ENCODE measurements at places on chromosomes 2 and 18.

GRCh38 chr2:79554899-79555298 is 42.0 kb downstream of the CTNNA2 start:
- no peak for DNase-seq

GRCh38 chr18:68454511-68455228 is 260.2 kb downstream of the TMX3 start:
- DNase-seq: no peak

- peak; percentile 19 for DNase-seq
Measured at GRCh38 chr2:190088917-190089316, 26.4 kb upstream of the MSTN start.

GRCh38 chr2:133908171-133908570 is 339.9 kb upstream of the NCKAP5 start:
- DNase-seq: no peak

GRCh38 chr2:6074089-6074643 is 382.0 kb downstream of the SOX11 start:
- no peak for DNase-seq

DNA sequence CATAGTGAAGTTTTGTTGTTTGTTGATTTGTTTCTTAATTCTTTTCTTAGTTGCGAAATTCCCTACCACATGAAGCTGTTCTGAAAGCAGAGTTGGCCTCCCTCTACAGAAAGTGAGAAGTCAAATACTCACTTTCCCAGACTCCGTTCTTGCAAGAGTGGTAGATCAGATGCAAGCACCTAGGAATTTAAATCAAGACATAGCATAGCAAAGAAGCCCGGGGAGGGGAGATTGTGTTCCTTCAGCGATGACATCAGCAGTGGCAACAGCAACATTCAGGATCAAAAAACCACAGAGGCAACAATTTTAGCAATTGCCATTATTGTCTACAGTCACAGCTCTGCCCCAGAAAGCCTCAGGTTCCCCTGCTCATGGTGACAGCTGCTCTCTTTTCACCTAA is 580.0 kb downstream of the RNF144A start:
- DNase-seq: no peak

DNA sequence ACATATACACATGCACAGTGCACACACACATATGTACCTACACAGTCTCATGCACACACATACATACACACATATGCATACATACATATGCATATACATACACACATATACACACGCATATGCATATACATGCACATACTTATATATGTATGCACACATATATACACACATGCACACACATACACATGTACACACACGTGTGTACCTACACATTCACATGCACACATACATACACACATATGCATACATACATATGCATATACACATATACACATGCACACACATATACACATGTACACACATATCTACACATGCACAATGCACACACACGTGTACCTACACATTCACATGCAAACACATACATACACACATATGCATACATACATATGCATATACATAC is 100.3 kb upstream of the TWIST2 start:
- DNase-seq: no peak

GRCh38 chr2:50872543-50872942 is 159.4 kb downstream of the NRXN1 start:
- no peak for DNase-seq

DNA sequence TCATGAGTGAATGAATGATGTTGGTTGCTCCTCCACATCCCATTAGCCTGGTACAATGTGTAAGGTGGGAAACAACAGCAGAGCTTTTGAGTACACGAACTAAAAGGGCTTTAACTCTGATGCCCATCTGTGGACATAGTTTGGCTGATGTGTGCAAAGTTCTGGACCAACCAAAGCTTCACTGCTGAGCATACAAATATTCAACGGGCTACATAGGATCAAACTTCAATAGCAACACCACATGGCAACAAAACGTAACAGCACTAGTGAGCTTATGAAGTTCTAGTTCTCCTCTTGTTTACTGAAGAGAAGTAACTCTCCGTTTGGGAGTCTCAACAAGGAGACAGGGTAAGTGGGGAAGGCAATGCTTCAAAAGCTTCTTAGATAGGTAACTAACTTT is 20.4 kb downstream of the STAM2 start:
- no peak for DNase-seq

DNA sequence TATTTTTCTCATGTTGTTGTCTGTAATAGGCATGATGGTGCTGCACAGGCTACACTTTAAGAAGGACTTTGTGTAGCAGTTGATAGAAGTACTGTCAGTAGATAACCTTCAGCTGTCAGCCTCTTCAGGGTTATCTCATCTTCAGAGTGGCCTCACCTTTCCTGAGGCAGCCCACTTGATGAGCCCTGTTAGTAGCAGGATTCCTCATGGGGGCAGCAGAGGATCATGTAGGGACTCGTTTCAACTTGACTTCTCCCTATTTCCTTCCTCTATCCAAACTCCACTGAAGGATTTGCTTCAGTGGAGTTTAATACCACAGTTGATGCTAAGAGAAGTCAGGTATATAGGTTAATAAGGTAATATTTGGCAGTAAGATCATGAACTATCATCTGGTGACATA is 530.3 kb upstream of the FSIP2 start:
- no peak for DNase-seq

- DNase-seq: no peak
Measured at GRCh38 chr2:52238782-52239181, 1206.8 kb upstream of the NRXN1 start.

GRCh38 chr2:47405757-47406156 is 2.8 kb downstream of the MSH2 start:
- DNase-seq: no peak

DNA sequence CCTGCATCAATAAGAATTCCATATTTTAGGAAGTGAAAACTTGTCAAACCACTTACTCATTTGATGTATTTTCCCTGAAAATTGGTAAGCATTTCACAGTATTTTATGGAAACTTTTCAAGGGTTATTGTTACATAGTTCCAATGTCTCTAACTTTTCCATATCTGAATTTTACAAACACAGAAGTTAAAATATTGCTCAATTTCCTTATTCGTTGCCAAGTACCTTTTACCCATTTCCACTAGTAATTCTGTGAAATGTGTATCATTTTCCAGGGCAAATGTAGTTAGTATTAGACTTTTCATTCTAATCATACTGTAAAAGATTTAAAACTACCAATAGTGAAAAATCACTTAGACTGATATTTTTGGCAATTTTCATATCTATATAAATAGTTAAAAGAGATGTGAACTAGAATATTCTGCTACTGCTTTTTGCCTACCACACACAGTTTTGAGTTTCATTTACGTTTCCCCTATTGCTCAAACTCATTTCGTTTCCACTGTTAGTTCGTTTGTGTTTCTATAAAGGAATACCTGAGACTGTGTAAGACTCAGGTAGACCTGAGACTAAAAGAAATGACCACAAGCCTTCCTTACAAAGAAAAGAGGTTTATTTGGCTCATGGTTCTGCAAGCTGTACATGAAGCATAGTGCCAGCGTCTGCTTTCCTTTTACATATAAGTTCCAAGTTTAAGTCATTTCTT is 86.3 kb downstream of the PMS1 start:
- no peak for DNase-seq

DNA sequence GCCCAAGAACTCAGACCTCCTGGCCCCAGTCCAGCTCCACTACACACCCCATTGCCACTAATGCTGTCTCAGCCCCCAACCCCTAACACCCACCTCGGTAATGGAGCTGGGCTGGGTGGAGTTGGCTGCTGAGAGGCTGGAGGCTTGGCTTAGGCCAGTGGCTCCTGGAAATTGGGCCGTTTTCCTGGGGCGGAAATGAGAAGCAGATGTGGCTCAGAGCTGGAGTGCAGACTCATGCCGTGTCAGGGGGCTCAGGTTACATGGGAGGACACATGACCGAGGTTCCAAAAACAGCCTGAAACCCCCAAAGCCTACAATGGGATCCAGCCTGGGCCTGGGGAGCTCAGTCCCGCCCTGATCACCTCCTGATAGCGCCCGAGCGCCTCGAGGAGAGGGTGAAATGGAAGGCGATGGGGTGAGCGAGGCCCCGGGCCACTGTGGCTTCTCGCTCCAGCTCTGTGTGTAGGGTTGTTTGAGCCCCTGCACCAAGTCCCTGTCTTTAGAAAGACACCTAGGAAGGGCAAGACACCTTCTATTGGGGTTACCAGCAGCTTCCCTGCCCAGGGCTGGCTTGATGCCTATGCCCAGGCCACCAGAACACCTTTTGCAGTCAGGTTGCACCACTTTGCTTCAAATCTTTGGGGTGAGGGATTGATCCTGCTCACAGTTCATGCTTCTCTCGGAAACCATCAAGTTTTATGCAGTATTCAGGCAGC is 175.7 kb upstream of the HAAO start:
- DNase-seq: no peak

DNA sequence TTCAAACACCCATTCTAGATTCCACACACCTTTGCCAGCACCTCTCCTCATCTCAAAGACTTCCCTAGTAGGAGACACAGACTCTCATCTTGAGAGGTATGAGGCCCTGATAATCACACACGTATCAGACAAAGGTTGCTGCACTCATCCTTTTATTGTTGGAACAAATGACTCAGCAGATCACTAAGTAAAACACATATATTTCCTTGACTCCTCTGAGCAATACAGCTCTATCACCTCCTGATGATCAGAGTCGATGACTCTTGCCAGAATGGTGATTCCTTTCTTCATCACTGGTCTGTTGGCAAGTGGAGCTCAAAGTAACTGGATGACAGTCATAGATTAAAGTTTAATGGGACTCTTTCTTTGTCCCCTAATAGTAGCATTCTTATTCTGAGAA is 1049.2 kb upstream of the ZEB2 start:
- DNase-seq: no peak

GRCh38 chr2:169136885-169137534 is 67.6 kb downstream of the DHRS9 start:
- no peak for DNase-seq

- no peak for DNase-seq
Measured at GRCh38 chr2:149329489-149330126, 779 bp upstream of the LYPD6 start.

GRCh38 chr2:74714691-74715080 is 60.6 kb downstream of the SEMA4F start:
- DNase-seq: no peak

DNA sequence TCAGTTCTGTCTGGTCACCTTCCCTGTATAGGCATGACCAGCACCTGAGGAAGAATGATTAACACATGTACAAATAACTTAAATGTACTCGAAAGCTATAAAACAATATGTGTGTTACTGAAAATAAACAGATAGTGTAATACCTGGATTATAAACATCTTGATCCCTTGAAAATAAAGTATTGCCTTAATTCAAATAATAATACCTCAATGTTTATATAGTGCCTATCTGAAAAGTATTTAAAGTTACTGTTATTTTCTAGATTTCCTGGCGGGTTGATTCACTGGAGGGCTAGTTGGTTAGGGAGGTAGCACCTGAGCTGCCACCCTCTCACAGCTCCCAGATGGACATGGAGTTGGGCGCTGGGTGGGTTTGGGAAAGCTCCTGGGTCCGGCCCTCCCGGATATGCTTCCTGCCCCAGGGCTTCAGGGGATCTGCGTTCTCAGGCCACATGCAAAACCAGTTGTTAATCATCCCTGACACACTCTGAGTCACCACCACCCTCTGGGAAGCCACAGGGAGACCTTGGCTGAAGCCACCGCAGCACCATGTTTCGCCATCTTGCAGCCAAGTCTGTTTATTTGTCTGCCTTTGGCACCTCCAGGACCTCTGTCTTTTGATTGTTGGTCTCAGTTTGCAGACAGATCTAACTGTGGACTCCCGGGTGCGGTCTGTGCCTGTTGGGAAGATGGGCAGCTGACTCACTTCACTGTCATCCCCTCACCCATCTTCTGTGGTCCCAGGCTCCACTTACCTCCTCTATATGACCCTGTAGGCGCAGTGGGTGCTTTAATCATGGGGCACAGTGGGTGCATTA is 35.3 kb downstream of the RAB31 start:
- DNase-seq: no peak

GRCh38 chr18:67456711-67457110 is 59.8 kb downstream of the DSEL start:
- DNase-seq: no peak

GRCh38 chr2:88919087-88919738 is 227.7 kb downstream of the RPIA start:
- DNase-seq: no peak

DNA sequence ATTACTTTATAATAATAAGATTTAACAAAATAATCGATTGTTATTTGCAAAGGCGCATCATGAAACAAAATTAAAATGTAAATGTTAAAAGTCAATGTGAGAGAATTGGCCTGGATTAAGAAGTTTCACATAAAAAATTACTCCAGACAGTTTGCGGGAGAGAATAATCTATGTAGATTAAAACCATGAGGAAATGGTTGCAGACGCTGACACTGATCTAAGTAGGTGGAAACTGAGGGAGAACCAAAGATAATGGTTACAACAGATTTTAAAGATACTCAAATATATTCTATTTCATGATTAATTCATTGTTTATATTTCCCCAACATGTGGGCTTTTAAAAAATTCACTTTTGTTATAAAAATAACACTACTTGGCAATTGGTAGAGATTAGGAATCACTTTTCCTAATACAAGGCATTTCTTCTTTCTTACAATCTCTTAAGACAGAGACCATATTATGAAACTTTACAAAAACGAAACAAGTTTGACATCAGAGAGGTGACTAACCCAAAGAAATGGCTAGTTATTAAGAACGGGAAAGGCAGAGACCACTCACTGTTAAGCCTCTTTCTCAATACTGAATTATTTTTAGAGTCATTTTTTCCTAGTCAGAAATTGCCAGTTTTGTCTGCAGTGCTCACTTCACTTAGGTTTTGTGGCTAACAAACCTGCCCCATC is 1.6 kb downstream of the KANSL1L start:
- no peak for DNase-seq

DNA sequence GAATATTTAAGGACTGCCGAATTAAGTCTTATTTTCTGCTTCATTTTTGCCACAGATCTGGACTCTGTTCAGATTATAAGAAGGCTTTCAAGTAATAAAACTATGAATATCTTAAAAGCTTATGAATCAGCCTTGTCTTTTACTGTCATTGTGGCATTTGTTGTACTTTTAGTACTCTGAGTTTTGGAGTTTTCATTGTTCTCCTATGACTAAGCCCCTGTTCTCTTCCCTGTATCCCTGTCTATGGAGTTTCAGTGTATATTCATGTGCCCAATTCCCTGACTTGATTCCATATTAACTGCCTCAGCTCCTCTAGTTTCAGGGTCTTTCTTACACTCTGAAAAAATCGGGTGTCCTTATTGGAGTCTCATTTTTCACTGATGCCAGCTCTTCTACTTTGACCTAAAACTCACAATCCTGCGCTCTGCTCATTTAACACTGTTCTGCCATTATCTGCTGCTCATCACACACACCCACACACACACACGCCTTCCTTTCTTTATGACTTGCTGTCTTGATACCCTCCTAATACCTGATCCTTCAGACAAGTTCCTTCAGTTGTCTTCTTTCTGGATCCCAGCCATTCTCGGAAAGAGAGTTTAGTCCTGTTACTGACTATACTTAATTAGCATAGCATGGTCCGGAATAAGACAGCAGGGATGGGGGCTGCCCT is 511.8 kb downstream of the CPS1 start:
- no peak for DNase-seq

- no peak for DNase-seq
Measured at GRCh38 chr18:13289481-13290205, 71.1 kb downstream of the LDLRAD4 start.

All from activated T-cell treated with anti-CD3 and anti-CD28 coated beads, Interleukin-2, amount 50 U/mL, for 4 hours (primary cell).